ENCODE measurements at places on chromosomes 5 and 9. TPM values are rescaled to one million over a fixed set of nuclear protein-coding genes. Genes with fewer than 3 reads are reported as not detected.

Gene PCDHGC5
- 4.8 TPM for total RNA-seq

Gene LCN15
- total RNA-seq = not detected

Gene YTHDC2
- total RNA-seq = 43.4 TPM

Gene SV2C
- total RNA-seq = 0.18 TPM

Gene CARTPT
- total RNA-seq = 0.23 TPM

Gene UNC13B
- total RNA-seq = 24.1 TPM

Gene S100Z
- 0.41 TPM for total RNA-seq

Gene SPINK4
- not detected for total RNA-seq

Gene MEGF10
- 5.7 TPM for total RNA-seq

Gene PLCXD3
- total RNA-seq = 0.53 TPM

Gene SPATA6L
- total RNA-seq = 6.5 TPM

Gene IRX1
- 50.3 TPM for total RNA-seq

Gene PCSK5
- total RNA-seq = 25.0 TPM

Gene QRFP
- not detected for total RNA-seq

Gene GABRA6
- total RNA-seq = not detected

Gene ICE1
- total RNA-seq = 29.6 TPM

Gene PAPPA
- total RNA-seq = 6.8 TPM

Gene EQTN
- 1.4 TPM for total RNA-seq

Gene SPRY4
- total RNA-seq = 26.0 TPM

Gene FGF18
- 1.6 TPM for total RNA-seq

Gene ACTBL2
- total RNA-seq = not detected

Gene IRGM
- total RNA-seq = 0.12 TPM

Gene DAB2
- total RNA-seq = 101 TPM

Gene GARIN3
- not detected for total RNA-seq

Gene OBP2B
- total RNA-seq = not detected

Gene TOR2A
- 16.5 TPM for total RNA-seq

Gene ADCY2
- total RNA-seq = 17.0 TPM

Gene CKMT2
- total RNA-seq = 62.2 TPM

Gene HSPA5
- total RNA-seq = 152 TPM

Gene SERF1A
- 9.1 TPM for total RNA-seq

Gene WDR41
- total RNA-seq = 47.1 TPM

Gene INSL6
- total RNA-seq = not detected

Gene CCDC69
- 7.6 TPM for total RNA-seq

Gene PROB1
- total RNA-seq = 11.2 TPM
